Activated T-helper 1 cell treated with anti-CD3 and anti-CD28 coated beads, Interleukin-12 subunit alpha, Interleukin-12 subunit beta, Interleukin-2, Interleukin-4 antibody, amounts not matched to agents 30 ng/mL and 10 ng/mL and 1 ng/mL, durations not matched to agents 14 hours and 24 hours and 36 hours (primary cell): ENCODE measurements at places on chromosomes 7 and 10. TPM values are rescaled to one million over a fixed set of nuclear protein-coding genes. Genes with fewer than 3 reads are reported as not detected.
A peak's percentile ranks its signal among the peaks of the same experiment; 100 is the strongest.

The OR9A2 gene
- total RNA-seq = not detected in 2 replicates

DNA sequence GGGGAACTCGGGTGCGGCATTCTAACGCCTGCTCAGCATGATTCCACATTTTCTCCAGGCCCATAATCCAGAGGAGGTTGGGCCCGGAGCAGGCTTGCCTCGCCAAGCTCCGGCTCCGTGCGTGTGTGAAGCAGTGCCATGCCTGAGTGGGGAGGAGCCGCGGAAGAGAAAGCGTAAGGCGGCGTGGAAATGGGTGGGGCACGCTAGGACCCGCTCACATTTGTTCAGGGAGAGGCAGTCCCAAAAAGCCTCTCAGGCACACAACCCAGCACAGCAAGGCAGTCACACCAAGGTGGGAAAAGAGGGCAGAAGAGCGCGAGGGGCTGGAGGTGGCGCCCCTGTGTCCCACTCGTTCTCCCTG is 695 bp upstream of the VDAC2 start:
- peak; percentile 76 for DNase-seq

The EPO gene
- total RNA-seq = not detected in 2 replicates

GRCh38 chr10:12097791-12098190 is 29.0 kb downstream of the DHTKD1 start:
- no peak for DNase-seq

GRCh38 chr7:155791214-155791737 is 21.0 kb downstream of the SHH start:
- DNase-seq = no peak

DNA sequence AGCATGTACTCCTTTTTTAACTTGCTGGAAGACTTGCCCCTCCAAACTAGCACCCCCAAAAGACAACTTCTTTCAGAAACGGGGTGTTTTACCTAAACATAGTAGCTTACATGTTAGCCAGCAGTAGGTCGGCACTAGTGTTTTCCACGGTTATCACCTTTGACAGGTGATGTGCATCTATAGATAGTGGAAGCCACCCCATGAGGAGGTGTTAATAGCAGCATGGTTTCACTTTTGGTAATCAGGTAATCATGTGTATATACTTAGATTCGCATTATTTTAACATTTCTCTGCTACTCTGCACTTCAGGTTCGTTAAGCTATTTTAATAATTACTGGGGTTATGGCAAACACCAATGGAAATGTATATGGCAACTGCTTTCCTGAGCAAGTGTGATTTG is 17.6 kb downstream of the SRI start:
- DNase-seq = no peak

DNA sequence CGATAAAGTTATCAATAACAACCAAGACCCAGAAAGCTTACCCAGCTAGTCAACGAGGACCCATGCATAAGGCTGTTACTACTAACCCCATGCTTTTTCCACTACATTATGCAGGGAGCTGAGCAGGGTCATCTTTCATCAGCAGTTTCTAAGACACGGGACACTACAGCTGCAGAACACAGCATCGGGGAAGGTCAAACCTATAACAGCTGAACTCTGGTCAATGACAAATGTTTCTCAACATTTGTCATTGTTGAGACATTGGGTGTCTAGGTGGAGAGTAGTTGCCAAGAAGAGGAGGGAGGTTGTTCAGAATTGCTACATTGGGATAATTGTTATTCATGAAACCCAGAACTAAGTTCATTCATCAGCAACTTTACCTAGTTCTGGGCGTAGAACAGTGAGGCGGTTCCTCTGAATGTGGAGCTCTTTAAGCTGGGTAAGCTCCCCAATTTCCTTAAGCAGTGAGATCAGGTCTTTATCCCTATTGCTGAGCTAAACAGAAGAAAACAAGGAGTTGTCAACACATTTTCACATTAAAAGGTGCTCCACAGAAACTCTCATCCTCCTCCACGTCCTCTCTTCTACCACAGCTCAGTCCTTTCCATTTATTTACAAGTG is 105.6 kb downstream of the ZNF22 start:
- DNase-seq = no peak

- DNase-seq = no peak
Measured at GRCh38 chr10:101233863-101234262, 4.6 kb upstream of the LBX1 start.

GRCh38 chr7:147145194-147145593 is 1028.6 kb downstream of the CNTNAP2 start:
- no peak for DNase-seq

The PNLIPRP2 gene
- total RNA-seq = not detected in 2 replicates

GRCh38 chr10:91167406-91167805 is 53.1 kb upstream of the PCGF5 start:
- no peak for DNase-seq

DNA sequence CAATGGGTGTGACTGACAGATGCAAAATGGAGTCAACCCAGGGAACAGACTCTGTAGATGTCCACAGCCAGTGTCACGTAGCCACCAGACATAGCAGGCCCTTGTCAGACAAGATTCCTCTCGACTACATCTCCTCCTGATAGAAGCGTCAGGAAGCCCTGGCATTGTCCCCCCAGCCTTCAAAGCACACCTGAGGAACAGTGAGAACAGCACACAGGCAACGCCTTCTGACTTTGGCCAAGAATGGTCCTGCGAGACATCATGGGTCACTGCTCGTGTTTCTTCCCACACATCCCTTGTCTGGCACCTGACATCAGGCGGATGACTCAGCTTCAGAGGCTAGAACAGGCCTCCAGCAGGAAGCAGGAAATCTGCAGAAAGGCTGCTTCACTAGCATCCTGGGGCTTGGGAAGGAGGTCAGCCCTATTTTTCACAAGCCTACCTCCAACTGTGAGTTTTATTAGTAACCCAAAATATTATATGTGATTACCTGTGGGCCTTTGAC is 52.8 kb upstream of the GPR26 start:
- DNase-seq = no peak

DNA sequence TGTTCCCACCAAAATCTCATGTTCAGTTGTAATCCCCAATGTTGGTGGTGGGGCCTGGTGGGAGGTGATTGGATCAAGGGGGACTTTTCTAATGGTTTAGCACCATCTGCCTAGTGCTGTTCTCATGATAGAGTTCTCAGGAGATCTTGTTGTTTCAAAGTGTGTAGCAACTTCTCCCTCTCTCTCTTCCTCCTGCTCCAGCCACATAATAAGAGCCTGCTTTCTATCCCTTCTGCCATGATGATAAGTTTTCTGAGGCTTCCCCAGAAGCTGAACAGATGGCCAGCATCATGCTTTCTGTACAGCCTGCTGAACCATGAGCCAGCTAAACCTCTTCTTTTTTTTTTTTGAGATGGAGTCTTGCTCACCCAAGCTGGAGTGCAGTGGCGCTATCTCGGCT is 910.6 kb downstream of the KCNMA1 start:
- DNase-seq = no peak

The LIPJ gene
- total RNA-seq = not detected in 2 replicates

The LHFPL3 gene
- not detected in 2 replicates for total RNA-seq

The FAM20C gene
- 0.15 and 0.34 TPM in 2 replicates for total RNA-seq

DNA sequence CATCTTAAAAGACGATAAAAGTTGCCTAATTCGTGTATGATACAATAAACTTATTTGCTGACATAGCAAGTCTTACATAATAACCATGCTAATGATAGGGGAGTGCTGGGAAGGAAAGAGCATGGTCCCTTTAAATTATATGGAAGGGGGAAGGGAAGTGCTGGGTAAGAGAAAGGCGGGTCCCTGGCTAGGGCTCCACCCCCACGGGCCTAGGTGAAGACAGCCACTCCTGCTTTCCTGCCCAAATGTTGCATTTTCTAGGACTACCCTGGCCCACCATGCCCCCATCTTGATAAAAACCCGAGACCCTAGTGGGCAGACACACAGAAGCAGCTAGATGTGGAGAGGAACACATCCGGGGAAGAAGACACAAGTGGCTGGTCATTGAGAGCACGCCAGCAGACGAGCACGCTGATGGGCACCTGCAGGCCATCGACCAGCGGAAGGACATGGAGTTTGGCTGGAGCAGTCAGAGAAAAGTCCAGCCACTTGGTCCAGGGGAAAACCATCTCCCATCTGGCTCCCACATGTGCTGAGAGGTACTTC is 328.7 kb downstream of the ARL4A start:
- DNase-seq = no peak

DNA sequence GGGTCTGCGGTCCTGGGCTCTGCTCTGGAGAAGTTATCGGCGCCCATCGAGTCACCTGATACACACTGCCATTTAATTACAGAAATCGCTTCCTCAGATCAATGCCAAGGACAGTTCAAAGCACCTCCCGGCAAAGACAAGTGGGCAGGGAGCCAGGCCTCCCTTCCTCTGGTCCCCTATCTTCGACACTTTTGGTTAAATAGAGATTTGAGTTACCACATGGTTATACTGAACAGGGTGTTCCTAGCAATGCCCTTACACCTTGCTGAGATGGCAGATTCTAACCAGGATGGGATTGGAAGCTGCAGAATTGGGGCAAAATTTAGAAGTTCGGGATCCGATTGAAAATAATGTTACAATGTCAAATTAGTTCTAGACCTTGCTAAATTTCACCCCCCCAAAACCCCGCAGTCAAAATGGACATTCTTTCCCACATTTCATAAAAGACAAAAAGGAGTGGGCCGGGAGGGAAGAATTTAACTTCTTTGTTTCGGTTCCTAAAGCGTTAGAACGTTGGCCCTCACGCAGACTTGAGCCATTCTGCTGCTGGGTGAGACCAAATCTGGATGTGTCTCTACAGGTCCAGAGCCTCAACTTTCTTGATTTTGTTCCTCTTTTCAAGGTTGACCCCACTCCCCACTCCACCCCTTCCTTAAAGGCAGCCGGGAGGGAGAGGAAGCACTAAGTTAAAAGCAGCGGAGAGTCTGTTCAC is 2.2 kb upstream of the DLX5 start:
- DNase-seq = no peak

The ATOH7 gene
- not detected in 2 replicates for total RNA-seq

The PNPLA8 gene
- total RNA-seq = 16.8 and 18.3 TPM in 2 replicates

DNA sequence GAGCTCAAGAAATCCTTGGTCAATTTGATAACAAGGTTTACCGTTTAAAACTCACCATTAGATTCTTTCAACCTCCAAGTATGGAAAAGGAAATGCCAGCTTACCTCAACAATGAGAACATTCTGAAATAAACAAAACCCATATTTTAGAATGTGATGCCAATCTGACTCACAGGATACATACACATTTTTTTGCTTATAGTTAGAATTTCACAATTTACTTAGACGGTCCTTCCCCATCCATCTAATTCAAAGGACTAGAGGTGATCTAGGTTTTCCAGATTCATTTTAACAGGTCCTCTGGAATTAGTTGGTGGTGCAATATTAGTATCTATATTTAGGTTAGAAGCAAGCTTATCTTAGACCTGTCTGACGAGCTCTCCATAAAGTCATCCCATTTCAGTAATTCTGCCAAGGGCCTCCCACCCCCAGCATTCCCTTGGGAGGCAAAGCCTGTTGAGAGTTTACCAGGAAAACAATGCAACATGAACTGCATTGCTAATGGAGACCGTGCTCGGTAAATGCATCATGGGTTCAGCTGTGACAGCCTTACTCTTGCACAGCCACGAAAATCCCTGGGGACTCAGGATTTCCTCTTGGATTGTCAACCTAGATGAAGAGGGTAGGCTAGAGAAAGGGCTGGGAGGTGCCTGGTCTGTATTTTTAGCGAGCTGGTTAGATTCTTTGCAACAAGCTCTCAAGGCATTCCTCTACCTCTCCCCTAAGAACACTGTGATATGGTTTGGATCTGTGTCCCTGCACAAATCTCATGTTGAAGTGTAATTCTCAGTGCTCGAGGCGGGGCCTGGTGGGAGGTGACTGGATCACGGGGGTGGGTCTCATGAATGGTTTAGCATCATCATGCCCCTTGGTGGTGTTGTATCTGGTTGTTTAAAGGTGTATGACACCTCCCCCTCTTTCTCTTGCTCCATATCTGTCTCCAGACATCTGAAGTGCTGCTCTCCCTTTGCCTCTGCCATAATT is 93.8 kb downstream of the PRTFDC1 start:
- DNase-seq = no peak

The HKDC1 gene
- total RNA-seq = 0.05 and 0.12 TPM in 2 replicates

DNA sequence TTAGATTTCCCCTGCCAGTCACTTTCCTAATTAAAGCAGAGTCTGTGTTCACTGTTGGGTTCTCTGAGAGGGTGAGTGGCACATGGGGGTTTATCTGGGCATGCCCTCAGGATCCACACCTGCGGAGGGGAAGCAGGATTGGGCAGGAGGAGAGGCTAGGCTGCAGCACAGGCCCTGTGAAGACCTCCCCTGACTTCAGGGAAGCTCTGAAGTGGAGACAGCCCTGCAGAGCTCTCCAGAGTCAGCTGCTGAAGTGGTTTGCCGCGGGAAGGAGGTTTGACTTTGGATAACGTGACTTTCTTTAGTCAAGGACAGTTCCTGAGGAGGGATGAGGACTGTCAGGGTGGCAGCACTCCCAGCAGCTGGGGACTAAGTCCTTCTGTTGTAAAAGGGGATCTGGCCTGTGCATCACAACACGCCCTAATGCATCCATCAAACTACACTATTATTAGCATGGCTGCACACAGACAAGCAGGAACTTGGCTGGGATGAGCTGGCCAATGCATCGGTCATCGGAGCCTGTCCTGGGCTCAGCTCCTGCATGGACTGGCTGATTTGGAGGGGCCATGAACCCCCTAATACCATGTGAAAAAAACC is 50.9 kb upstream of the LEP start:
- DNase-seq = no peak
